ENCODE measurements at places on chromosomes 13 and 19.

GRCh38 chr13:43816401-43816889 lies 29.7 kb upstream of the ENOX1 start:
- no peak for DNase-seq
- no peaks in the 10 kb centered on the region for H3K36me3 ChIP-seq
- H3K27me3 ChIP-seq: no peaks in the 10 kb centered on the region
- no peak overlapping the region for H3K27ac ChIP-seq
- peaks cover 3% of the 10 kb centered on the region for H3K4me1 ChIP-seq

DNA sequence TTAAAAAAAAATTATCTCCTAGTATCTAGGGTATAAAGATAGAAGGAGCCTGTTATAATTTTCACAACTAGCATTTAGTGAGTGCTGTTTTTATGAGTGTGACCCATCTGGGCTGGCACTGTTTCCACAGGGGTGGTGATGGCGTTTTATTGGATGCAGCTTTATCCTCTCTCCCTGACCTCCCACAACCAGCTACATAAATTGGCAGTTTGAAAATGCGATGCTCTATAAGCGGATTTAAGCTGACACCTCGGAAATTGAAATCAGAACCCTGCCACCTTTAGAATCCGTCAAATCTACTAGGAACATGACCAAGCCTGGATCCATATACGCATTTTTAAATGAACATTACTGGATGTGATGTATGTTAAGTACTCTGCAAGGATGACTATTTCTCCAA lies 44.9 kb downstream of the MYO16 start:
- no peaks in the 10 kb centered on the region for H3K36me3 ChIP-seq
- no peak overlapping the region for H3K4me3 ChIP-seq
- H3K27me3 ChIP-seq: no peaks in the 10 kb centered on the region
- no peak overlapping the region for H3K27ac ChIP-seq

GRCh38 chr13:111917086-111917485 lies 149.9 kb upstream of the SOX1 start:
- no peak overlapping the region for H3K27ac ChIP-seq
- DNase-seq: no peak
- H3K4me1 ChIP-seq: no peaks in the 10 kb centered on the region
- H3K36me3 ChIP-seq: no peaks in the 10 kb centered on the region
- no peaks in the 10 kb centered on the region for H3K27me3 ChIP-seq
- no peak overlapping the region for H3K4me3 ChIP-seq

DNA sequence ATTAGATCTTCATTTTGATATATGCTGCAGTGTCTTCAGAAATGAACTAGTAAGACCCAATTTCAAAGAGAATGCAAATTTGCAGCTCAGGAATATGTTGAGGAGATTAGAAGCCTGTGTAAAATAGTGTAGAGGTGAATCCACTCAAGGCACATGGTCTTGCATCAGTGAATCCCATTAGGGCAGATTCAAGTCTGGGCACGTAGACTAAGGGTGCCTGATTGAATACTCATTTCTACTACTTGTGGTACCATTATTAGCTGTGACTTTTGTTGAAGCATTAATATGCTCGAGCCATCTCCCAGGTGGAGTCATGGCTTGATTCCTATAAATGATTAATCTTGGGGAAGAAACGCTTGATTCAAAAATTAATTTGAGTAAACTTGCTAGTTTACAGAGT lies 129.4 kb downstream of the AKAP11 start:
- peaks cover 6% of the 10 kb centered on the region for H3K27me3 ChIP-seq
- no peak overlapping the region for H3K27ac ChIP-seq
- no peak overlapping the region for H3K4me3 ChIP-seq
- no peaks in the 10 kb centered on the region for H3K36me3 ChIP-seq
- DNase-seq: no peak

- no peak overlapping the region for H3K27ac ChIP-seq
- no peaks in the 10 kb centered on the region for H3K36me3 ChIP-seq
- no peaks in the 10 kb centered on the region for H3K27me3 ChIP-seq
- no peak overlapping the region for H3K4me3 ChIP-seq
- H3K4me1 ChIP-seq: no peaks in the 10 kb centered on the region
Measured at GRCh38 chr19:11651062-11651461, 53.8 kb downstream of the ZNF627 start.

GRCh38 chr13:39874331-39875053 lies 219.0 kb downstream of the COG6 start:
- H3K36me3 ChIP-seq: no peaks in the 10 kb centered on the region
- H3K27me3 ChIP-seq: no peaks in the 10 kb centered on the region
- no peak overlapping the region for H3K27ac ChIP-seq

DNA sequence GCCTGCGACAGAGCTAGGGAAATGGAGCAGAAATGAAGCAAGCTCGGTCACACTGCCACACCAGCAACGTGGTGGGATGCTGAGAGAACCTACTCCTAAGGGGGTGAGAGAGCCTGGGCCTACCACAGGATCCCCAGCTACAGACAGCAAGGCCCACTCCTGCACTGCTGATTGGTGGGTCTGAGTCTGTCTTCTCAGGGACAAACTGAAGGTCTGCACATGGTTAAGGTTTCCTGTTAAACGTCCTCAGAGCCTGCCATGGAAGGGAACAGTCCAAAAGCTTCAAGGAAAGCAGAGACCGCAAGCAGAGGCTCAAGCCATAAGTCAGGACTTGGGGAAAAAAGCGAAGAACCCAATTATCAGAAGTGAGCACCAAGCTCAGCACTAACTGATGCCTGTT lies 53.5 kb upstream of the MED4 start:
- DNase-seq: no peak
- H3K27me3 ChIP-seq: no peaks in the 10 kb centered on the region
- H3K4me1 ChIP-seq: peaks cover 2% of the 10 kb centered on the region
- H3K4me3 ChIP-seq: no peak overlapping the region
- H3K36me3 ChIP-seq: no peaks in the 10 kb centered on the region

GRCh38 chr19:4445963-4446703 lies 11.5 kb downstream of the UBXN6 start:
- H3K4me1 ChIP-seq: peaks cover 2% of the 10 kb centered on the region
- H3K27ac ChIP-seq: no peak overlapping the region
- no peaks in the 10 kb centered on the region for H3K27me3 ChIP-seq
- H3K36me3 ChIP-seq: peaks cover 52% of the 10 kb centered on the region

GRCh38 chr13:39818953-39819352 lies 163.5 kb downstream of the COG6 start:
- H3K27ac ChIP-seq: no peak overlapping the region
- H3K4me1 ChIP-seq: no peaks in the 10 kb centered on the region
- H3K4me3 ChIP-seq: no peak overlapping the region
- DNase-seq: peak; percentile 41
- H3K36me3 ChIP-seq: no peaks in the 10 kb centered on the region

DNA sequence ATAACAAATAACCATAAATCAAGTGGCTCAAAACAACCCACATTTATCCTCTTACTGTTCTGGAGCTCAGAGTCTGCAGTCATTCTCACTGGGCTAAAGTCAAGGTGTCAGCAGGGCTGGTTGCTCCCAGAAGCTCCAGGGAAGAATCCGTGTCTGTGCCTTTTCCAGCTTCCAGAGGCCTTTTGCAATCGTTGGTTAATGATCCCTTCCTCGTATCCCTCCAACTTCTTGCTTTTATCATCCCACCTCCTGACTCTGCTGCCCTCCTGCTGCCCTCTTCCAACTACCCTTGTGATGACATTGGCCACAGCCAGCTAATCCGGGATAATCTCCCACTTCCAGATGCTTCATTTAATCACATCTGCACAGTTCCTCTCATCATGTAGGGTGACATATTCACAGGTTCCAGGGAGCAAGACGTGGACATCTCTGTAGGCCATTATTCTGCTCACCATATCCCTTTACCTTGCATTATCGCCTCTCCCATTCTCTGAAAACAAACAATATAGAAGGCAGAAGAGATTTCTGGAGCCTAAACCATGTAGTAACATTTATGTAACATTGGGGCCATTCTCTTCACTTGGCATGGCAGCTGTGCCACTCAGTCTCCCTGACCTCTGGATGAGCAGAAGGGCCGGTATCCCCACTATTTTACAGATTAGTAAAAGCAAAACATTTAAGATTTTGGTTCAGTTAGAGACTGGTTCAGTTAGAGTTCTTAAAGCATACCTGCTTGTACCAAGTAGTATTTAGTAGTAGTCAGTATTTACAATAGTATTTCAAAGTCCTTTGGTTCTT lies 53.5 kb downstream of the RFC3 start:
- H3K27me3 ChIP-seq: no peaks in the 10 kb centered on the region
- H3K4me3 ChIP-seq: no peak overlapping the region
- H3K4me1 ChIP-seq: no peaks in the 10 kb centered on the region
- DNase-seq: no peak

DNA sequence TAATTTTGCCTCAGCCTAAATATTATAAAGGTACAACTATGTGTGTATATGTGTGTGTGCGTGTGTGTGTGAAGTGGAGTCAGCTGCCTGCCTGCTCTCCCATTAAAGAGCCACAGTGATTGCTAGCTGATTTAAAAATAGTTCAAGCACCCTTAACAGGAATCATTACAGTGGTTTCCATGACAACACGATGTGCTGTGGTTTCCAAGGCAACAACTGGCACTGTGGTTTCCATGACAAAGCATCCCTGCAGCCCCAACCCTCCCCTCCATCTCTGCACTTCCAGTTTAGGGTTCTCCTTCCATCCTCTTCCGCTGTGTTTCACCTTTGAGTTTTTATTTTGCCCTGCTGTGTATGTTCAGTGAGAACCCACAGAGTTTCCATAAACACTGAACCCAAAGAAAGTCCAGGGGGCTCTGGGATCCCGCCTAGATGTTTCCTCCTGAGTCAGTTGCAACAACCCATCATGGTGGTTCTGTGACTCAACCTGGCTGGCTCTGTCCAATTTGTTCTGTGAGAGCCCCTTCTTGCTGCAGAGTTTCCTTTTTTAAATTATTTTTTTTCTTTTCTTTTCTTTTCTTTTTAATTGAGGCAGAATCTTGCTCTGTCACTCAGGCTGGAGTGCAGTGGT lies 7.1 kb upstream of the PNMA8A start:
- H3K36me3 ChIP-seq: no peaks in the 10 kb centered on the region
- H3K4me1 ChIP-seq: peaks cover 9% of the 10 kb centered on the region
- no peak overlapping the region for H3K4me3 ChIP-seq
- H3K27ac ChIP-seq: no peak overlapping the region

DNA sequence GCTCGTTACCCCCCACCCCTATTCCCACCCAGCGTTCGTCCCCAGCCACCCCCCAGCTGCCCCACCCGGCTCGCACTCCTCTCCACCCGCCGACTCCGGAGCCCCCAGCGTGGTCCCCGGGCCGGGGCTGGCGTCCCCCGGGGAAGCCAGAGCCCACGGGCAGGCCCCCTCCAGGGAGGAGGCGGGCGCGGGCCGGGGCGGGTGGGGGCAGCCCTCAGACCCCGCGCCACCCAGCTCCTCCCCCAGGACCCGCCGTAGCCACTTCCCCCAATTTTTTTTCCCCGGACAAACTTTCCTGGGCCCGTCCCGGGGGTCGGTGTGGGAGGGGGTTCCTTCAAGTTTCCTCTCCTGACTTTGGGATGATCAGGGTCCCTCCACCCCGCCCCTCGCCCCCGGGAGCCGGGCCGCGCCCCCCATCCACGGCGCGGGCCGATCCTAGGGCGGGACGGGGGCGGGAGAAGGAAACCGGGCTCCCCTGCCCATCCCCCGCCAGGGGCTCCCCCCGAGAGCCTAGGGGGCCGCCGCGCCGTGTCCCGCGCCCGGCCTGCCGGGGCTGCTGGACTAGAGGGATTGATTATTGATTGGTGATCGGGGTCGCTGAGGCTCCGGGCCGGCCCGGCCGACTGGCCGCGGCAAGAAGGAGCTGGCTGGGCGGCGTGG lies 927 bp upstream of the TSHZ3 start:
- DNase-seq: peak; percentile 35
- H3K36me3 ChIP-seq: no peaks in the 10 kb centered on the region
- H3K4me1 ChIP-seq: peaks cover 4% of the 10 kb centered on the region
- H3K27ac ChIP-seq: peak overlapping the region; percentile 77
- H3K27me3 ChIP-seq: no peaks in the 10 kb centered on the region

GRCh38 chr19:38125238-38125637 lies 98.8 kb downstream of the DPF1 start:
- H3K27ac ChIP-seq: no peak overlapping the region
- peaks cover 5% of the 10 kb centered on the region for H3K36me3 ChIP-seq
- H3K4me1 ChIP-seq: no peaks in the 10 kb centered on the region

GRCh38 chr19:30167206-30167868 lies 204.8 kb upstream of the ZNF536 start:
- no peak overlapping the region for H3K4me3 ChIP-seq
- H3K27ac ChIP-seq: no peak overlapping the region
- DNase-seq: no peak
- no peaks in the 10 kb centered on the region for H3K36me3 ChIP-seq
- no peaks in the 10 kb centered on the region for H3K27me3 ChIP-seq

GRCh38 chr19:38142176-38143035 lies 81.6 kb downstream of the DPF1 start:
- H3K4me3 ChIP-seq: no peak overlapping the region
- no peak overlapping the region for H3K27ac ChIP-seq
- no peaks in the 10 kb centered on the region for H3K4me1 ChIP-seq
- H3K36me3 ChIP-seq: no peaks in the 10 kb centered on the region
- H3K27me3 ChIP-seq: no peaks in the 10 kb centered on the region

- no peak overlapping the region for H3K27ac ChIP-seq
- DNase-seq: no peak
- no peaks in the 10 kb centered on the region for H3K27me3 ChIP-seq
- H3K36me3 ChIP-seq: no peaks in the 10 kb centered on the region
- H3K4me3 ChIP-seq: no peak overlapping the region
Measured at GRCh38 chr13:106433066-106433465, 102.4 kb downstream of the EFNB2 start.

GRCh38 chr19:48938256-48938655 lies 4.8 kb downstream of the DHDH start:
- H3K36me3 ChIP-seq: no peaks in the 10 kb centered on the region
- no peaks in the 10 kb centered on the region for H3K27me3 ChIP-seq
- H3K4me1 ChIP-seq: no peaks in the 10 kb centered on the region
- no peak for DNase-seq

- DNase-seq: peak; percentile 51
- peak overlapping the region; percentile 52 for H3K4me3 ChIP-seq
- peak overlapping the region; percentile 36 for H3K27ac ChIP-seq
Measured at GRCh38 chr19:46639358-46640182, 3.6 kb upstream of the GNG8 start.

DNA sequence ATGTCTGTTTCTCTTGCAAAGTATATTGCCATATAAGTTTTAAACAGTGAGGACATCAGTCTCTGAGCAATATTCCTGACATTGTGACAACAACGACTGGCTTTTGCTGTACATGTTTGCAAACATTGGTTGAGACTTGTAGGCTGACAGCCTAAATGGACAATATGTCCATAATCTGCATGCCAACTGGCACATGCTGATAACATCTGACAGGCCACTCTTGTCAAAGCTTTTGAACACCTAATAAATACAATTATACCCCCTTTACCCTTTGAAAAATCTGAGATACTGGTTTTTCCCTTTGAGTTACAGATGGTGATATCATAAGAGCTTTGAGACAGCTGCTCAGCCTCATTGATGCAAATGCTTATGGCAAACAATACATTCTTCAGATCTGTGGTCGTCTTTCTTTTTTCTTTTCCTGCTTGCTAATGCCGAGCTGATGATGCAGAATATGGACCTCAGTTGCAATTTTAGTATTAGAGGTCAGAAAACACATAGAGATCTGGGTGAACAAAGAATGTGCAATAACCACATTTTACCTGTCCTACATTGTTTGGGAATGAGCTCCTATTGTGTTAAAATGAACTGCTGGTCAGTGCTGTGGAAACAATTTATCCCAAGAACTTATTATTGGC lies 114.9 kb downstream of the RFC3 start:
- no peak for DNase-seq
- no peaks in the 10 kb centered on the region for H3K27me3 ChIP-seq
- H3K4me3 ChIP-seq: no peak overlapping the region

Measured in fibroblast of lung (primary cell).